ENCODE measurements at places on chromosomes 7 and 10.

DNA sequence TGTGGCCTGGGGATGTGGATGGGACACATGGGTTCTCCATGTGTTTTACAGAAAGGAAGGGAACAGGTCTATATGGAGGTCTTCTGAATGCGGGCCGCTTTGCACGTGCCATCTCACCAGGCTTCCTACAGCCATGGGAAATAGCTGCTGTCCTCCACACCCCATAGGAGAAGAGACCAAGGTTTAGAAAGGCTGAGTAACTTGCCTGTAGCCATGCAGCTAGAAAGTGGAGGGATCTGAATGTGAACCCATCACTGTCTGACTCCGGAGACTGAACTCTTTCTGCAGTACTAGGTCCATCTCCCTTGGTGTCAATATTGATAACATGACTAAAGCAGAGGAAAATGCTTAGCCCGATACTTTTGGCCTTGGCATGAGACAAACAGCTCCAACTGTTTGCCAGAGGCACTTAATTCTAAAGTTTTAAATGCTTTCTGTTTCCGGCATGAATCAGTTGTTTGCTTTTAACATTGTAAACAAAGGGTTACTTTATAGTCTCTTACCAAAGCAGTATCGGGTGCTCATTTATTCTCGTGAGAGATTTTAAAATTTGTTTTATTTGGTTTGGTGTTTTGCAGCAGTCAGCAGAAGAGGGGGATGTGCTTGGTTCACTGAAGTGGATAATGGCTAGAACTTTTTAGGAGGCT lies 64.8 kb upstream of the LOXL4 start:
- DNase-seq, result no peak

GRCh38 chr7:128323040-128323439 lies 20.7 kb downstream of the RBM28 start:
- no peak for DNase-seq

DNA sequence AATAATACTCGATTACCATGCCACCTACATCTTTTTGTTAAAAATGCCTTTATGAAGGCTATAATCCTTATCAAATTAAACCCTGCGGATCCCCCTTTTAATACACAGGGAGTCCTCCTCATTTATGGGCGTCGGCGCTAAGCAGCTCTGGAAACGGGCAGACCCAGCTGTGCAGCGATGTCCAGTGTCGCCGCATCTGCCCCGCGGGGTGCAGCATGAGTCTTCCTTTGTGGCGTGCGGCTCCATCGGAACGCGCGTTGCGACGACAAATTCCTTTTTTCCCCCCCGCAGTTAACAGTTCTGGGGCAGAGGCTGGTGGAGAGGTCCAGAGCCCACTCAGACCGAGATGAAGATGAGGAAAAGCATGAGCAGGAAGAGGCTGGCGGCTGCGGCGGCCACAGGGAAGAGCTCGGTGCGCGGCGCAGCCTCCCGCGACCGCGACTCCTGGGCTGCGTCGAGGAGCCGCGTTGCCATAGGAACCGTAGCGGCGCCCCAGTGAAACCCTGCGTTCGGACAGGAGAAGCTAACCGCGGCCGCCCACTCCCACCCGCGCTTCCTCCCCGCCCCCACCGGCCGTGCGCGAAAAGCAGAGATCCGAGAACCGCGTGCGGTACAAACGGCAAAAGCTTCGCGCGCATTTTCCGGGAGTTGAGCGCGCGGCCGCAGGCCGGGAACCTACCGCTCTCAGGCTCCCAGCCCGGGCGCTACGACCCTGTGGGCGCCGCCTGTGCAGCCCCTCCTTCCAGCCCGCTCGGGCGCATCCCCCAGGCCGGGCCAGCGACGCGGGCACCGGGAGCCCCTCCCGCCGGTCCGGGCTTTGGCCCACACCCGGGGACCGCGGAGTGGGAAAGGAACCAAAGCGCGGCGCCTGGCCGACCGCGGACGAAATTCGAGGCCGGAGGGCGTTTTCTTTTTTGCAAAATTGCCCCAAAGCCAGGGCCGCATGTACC lies 130.6 kb downstream of the SPAG6 start:
- peak; percentile 48 for DNase-seq

DNA sequence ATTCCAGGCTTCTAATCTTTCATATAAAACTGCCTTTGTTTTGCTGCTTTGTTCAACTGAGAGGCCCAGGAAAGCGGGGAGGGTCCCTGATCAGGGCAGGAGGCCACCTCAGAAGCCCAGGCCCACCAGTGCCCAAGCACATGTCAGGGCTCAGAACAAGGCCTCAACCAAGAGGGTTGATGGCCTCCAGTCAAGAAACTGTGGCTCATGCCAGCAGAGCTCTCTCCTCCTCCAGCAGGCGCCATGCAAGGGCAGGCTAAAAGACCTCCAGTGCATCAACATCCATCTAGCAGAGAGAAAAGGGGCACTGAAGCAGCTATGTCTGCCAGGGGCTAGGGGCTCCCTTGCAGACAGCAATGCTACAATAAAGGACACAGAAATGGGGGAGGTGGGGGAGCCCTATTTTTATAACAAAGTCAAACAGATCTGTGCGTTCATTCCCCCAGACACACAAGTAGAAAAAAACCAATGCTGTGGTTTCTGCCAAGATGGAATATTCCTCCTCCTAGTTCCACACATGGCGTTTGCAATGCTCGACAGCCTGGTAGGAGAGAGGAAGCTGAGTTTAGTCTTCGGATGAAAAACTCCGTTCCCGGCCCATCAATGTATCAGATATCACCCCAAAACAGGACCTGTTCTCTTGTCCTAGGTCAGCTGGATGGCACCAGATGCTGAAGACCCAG lies 34.0 kb downstream of the PSAP start:
- DNase-seq, result peak; percentile 33

GRCh38 chr10:120542591-120542990 lies 85.6 kb downstream of the PLPP4 start:
- no peak for DNase-seq

GRCh38 chr10:22823109-22823508 lies 104.7 kb upstream of the ARMC3 start:
- no peak for DNase-seq

Measured in midbrain (tissue), 1 donor.